ENCODE measurements at places on chromosomes 11 and 22.

DNA sequence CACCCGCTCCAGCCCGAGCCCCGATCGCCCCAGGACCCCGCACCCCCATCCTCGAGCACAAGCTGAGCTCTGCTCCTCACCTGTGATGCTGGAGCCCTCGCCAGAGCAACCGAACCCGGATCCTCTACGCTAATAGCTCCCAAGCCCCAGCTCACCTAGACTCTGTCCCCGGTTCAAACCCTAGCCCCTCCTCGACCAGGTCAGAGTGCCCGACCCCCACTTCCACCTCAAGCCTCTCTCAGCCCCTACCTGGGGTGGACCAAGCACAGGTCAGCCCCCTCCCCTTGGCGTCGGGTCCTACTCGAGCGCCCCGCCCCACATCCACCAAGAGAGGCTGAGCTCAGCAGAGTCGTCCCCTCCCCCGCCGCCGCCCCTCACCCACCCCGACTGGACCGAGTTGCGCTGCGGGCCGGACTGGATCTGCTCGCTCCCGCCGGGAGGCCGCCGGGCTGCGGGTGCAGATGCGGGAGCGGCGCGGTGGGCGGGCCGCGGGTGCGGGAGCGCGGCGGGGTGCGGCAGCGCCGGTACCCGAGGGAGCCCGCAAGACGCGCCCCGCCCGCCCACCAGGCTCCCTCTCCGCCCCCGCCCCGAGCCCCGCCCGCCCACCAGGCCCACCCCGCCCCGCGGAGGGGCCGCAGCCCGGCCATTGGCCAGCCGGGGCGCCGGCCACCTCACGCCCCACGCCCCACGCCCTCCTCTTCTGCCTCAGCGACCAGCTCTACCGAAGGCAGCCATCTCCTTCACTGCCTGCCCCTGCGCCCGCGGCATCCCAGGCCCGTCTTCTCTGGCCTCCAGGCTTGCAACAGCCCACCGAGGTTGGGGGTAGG, 577 bp upstream of the DKK3 start:
- no peak for DNase-seq

DNA sequence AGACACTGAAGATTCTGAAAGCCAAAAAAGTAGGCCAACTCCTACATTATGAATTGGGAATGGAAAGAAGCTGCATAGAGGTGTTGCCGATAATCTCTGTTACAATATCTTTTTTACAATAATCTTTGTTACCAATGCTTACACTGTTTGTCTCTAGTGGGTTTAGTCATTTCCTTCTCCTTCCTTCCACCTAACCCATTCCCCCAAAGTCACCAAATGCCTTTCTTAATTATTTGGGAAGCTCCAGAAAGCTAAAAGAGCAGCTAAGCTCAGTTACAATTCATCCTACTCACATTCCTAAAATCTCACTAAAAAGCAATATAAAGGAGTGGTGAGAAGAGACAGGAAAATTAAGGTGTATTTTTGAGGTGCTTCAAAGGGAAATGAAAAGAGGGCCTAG, 313.7 kb downstream of the SWAP70 start:
- DNase-seq = no peak

- DNase-seq = no peak
Measured at GRCh38 chr11:116916886-116917285, 79.5 kb upstream of the APOA1 start.

DNA sequence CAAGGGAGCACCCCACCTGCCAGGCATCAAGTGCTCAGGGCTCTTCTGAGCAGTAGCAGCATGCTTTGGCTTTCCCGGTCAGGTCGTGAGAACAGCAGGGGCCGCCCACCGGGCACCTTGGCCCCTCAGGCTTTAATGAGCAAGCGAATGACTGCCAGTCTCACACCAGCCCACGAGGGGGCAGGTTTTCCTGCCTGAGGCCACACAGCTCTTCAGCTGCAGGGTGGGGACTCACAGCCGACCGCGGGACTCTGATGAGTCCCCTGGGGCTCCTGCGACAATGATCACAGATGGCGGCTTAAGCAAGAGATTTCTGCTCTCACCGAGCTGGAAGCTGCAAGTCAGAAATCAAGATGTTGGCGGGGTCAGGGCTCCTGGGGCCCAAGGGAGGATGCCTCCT, 14.3 kb upstream of the FGF19 start:
- DNase-seq = no peak

DNA sequence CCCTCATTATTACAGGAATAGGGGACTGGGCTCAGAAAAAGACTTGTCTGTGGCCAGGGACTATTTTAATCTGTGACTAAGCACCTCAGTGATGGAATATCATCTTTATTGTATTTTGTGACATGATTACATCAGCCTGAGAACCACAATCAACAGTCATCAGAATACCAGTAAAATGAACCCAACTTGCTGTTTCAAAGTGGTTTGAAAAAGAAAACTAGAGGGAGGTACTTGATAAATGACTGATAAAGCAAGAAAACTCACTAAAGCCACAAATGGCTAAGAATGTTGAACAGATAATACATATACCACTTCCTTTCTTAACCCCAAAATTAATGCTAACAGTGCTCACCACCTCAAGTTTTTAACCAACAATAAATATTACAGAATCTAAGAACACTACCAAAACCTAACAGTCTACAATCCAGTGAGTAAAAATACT, 155.7 kb downstream of the ATG16L2 start:
- DNase-seq = peak; percentile 72

DNA sequence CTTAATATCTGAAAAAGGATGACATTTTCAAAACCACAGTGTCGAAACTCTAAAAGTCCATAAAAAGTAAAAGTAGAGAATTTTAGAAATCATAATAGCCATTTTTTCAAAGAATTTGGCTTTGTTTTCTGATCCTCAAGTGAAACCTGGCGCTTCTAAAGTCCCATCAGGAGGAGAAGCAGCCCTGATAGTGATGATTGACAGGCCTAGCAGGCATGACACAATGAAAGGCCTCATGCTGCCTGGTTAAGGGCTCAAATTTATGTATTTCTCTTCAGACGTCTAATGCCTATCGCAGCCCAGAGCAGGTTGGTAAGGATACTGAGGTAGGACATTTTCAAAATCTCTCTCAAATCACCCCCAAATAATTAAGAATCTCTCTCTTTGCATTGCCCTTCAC, 3.9 kb upstream of the DEUP1 start:
- no peak for DNase-seq

DNA sequence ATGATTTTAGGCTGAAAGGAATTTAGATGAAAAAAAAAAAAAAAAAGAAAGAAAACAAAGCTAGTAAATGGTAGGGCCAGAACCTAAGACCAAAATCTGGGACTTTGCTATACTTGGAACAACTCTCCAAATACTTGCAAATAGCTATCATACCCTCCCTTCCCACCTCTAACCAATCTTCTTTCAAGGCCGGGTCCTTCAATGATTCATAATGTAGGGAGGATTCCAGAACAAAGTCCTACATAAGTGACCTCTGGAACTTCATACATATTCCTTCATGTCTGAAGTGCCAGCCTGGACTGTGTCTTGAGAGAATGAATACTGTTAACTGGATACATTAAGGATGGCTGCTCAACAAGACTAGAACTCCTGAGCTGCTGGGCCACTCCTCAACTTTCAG, 9.9 kb downstream of the STK33 start:
- no peak for DNase-seq

DNA sequence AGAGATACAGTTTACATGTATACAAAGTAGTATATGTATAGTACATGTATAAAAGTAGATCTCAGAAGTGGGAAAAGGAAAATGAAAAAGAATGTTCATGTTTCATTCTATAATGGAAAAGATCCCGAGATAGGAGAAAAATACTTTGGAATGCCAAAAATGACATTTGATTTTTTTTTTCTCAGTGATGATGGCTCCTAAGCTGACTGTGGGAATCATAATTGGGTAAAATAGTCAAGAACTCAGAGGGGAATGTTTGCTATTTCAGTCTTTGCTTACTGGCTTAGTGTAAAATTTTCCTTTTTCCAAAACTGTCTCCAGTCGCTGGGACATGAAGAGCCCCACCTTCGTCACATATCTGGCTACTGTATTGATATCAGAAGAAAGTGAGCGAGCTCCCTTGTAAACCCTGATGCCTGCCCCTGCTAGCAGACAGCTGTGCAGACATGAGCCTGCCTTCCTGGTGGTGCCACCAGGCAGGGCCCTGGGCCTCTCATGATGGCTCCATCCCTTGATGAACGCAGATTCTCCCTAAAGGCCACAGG, 944.6 kb downstream of the NTM start:
- no peak for DNase-seq

DNA sequence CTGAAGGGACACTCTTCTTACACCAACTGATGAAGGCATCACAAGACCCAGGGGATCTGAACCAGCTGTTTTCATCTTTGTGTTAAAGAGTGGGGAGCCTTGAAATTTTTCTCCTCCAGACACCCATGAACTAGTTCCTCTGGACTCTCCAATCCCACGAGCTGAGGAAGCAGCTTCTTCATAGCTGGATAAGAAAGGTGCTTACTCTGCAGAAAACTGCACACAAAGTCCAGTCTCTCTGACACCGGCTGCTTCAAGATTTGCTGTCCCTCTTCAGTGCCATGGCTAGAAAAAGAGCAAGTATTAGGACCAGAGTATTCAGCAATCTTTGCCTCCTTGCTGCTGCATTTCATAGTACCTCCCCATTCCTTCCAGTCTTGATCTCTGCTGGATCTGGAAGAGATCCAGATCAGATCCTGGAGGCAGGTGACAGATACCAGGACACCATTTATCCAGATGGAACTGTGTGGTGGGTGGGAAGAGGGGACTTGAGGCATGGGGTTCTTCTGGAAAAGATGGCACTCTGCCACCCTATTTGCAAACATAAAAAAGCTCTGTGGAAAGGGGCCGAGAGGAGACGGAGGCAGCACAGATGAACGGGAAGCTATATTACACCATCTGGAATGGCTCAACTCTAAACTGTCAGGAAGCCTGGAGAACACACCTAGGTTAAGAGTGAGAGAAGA, 25.5 kb downstream of the IL18BP start:
- no peak for DNase-seq

- DNase-seq = no peak
Measured at GRCh38 chr11:23041001-23041503, 180.8 kb upstream of the CCDC179 start.

- DNase-seq = no peak
Measured at GRCh38 chr11:24153337-24153736, 343.5 kb upstream of the LUZP2 start.

DNA sequence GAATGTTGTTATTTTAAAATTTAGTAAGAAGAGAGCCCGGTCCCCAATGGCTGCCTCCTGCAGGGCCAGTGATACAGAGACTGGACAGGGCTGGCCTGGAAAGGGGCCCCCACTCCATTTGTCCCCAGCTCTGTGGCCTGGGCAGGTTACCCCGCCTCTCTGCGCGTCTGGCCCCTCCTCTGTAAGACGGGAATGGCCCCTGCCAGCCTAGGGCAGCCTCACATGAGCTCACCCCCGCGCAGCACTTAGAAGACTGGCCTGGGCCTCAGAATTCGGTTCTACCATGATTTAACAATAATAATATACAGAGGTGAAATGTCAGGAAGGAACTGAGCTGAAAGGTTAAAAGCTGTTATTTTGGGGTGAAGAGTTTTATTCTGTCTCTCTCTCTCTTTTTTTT, 1.3 kb downstream of the APOBEC3G start:
- DNase-seq = no peak

All from skeletal muscle cell (primary cell).